ENCODE measurements at places on chromosomes 7 and 10.

DNA sequence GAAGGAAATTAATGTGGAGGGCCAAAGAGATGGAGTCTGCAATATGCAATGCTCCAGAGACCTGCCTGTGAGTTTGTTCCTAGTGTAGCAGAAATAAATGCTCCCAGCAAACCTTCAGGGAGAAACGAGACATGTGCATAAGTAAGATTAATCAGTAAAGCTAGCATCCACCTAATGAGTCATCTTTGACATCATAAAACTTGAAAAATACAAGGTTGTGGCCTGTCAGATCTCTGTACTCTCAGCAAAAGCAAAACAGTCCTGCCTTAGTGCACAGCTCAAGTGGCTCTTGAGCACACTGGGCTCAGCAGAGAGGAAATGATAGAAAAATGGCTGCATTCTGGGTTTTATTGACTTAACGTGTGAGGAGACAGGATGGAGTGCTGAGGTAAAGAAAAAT lies 32.5 kb upstream of the ERCC6 start:
- peak; percentile 71 for DNase-seq

- DNase-seq: peak; percentile 71
Measured at GRCh38 chr7:93715234-93715633, 140.7 kb upstream of the CALCR start.

- peak; percentile 34 for DNase-seq
Measured at GRCh38 chr10:47340608-47341170, 7.5 kb upstream of the RBP3 start.

DNA sequence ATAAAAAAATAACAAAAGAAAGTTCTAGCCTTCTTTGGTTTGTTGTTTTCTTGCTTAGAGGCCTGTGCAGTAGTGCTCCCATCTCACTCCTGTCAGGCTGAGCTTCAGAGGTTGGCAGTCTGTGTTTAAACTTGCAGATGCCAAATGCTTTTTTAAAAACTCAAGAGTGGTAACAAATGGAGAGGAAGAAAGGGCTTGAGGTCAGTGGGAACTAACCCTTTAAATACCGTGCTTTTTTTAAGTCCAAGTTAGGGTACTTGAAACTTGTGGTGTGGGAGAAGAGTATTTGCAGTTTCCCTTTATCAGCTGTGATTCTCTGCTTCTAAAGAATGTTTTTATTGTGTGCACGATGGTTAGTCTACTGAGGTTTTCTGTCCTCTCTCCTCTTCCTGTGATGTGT lies 29.4 kb downstream of the ZRANB1 start:
- no peak for DNase-seq

- DNase-seq: no peak
Measured at GRCh38 chr7:55778631-55779030, 83.9 kb downstream of the SEPTIN14 start.
